ENCODE measurements at places on chromosomes 12 and 14. TPM values are rescaled to one million over a fixed set of nuclear protein-coding genes. Genes with fewer than 3 reads are reported as not detected.

GPR33 gene
- total RNA-seq = not detected

DNA sequence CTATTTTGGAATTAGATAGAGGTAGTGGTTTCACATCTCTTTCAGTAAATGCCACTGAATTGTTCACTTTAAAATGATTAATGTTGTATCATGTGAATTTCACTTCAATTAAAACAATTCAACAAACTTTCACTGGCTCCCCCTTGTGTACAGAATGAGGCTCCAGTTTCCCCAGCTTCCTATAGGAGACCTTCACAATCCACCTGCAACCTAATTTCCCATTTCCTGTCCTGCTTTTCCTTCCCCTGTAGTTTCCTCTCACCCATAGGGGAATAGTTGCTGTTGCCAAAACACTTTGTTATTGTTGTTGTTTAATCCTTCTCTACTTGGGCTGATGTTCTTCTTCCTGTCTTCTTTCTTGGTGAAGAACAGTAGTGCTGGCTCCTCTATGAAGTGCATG is 59.8 kb downstream of the NPAS3 start:
- no peak overlapping the region for H3K4me3 ChIP-seq
- H3K27me3 ChIP-seq = no peaks in the 10 kb centered on the region
- no peak for DNase-seq
- no peaks in the 10 kb centered on the region for H3K4me1 ChIP-seq
- H3K27ac ChIP-seq = no peak overlapping the region
- H3K36me3 ChIP-seq = no peaks in the 10 kb centered on the region

DNA sequence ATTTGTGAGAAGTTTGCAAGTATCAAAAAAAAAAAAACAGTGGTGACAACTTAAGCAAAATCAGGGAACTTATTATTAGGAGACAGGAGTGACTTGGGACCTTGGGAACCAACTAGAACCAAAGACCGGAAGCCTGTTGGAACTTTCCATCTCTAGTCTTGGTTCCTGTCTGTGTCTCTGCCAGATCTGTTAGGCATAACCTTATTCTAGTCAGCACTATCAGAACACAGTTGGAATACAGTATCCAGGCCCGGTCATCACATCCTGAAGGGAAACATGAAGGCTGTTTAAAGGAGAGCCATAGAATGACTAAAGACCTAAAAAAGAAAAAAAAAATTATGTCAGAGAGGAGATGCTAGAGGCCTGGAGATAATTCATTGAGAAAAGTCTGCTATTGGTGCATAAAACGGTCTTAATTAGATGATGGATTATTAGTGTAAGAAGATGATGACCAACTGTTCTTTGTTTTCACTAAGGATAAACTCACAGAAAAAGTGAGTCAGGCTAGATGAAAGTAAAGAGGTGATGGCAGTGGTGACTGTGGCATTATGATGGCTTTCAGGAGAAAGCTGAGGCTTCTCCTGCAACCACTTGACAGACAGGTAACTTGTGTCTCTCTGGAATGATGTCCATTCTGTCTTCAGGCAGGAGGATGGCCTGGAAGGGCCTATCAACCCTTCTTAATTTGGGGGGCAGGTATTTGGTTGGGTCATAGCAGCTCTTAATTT is 28.2 kb downstream of the DACT1 start:
- DNase-seq = no peak
- H3K36me3 ChIP-seq = no peaks in the 10 kb centered on the region
- H3K27ac ChIP-seq = no peak overlapping the region
- H3K4me1 ChIP-seq = no peaks in the 10 kb centered on the region
- H3K4me3 ChIP-seq = no peak overlapping the region

- H3K36me3 ChIP-seq = no peaks in the 10 kb centered on the region
- H3K4me3 ChIP-seq = no peak overlapping the region
- peak; percentile 93 for DNase-seq
- peaks cover 29% of the 10 kb centered on the region for H3K4me1 ChIP-seq
- H3K27ac ChIP-seq = peak overlapping the region; percentile 93
These were observed 26.4 kb upstream of the GPR132 start for GRCh38 chr14:105091517-105092170.

DNA sequence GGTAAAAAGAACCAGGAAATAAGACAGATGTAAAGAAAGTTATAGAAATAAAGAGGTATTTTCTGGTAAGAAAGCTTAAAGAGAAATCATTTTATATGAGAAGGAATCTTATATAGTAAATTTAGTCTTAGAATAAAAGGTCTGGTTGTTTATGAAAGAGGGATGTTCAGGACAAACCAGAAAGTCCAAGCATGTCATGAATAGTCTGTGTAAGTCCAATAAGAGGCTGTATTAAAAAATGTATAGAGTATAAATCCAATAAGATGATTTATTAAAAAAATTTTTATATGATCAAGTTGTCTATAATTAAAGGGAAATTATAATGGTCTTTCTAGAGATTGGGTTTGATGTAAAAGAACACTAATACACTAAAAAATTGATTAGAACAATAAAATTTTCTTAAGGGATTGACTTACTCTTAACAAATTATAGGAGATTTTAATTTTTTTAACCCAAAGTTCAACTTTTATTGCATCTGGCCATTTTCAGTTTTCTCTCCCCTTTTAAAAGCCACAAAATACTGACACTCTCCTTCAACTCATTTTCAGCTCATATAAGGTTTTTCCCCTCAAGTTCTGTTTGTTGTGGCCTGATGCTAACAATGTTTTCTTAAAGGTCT is 35.1 kb downstream of the ST8SIA1 start:
- no peaks in the 10 kb centered on the region for H3K4me1 ChIP-seq
- H3K36me3 ChIP-seq = no peaks in the 10 kb centered on the region
- H3K27ac ChIP-seq = no peak overlapping the region
- no peak overlapping the region for H3K4me3 ChIP-seq
- H3K27me3 ChIP-seq = no peaks in the 10 kb centered on the region

- no peak overlapping the region for H3K4me3 ChIP-seq
- H3K36me3 ChIP-seq = no peaks in the 10 kb centered on the region
- no peaks in the 10 kb centered on the region for H3K27me3 ChIP-seq
- no peak for DNase-seq
These were observed 144.2 kb downstream of the ESR2 start for GRCh38 chr14:64149921-64150320.

DNA sequence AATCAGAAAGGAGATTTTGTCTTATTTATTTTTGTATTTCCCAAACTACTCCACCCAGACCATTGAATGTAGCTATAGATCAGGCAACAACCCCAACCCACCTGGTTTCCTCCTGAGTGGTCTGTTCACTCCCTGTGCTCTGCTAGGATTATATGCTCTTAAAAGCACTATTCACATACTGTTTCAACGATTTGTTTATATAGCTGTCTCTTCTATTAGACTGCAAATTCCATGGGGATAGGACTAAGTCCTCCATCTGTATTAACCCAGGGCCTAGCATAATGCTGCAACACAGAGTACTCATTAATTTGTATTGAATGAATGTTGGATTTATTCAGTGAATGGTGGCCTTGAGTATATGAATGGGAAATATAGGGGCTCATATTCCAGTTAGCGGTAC is 307.6 kb downstream of the RAD51B start:
- H3K4me1 ChIP-seq = no peaks in the 10 kb centered on the region
- DNase-seq = no peak
- H3K36me3 ChIP-seq = no peaks in the 10 kb centered on the region

- no peak overlapping the region for H3K27ac ChIP-seq
- no peak overlapping the region for H3K4me3 ChIP-seq
- no peaks in the 10 kb centered on the region for H3K27me3 ChIP-seq
- no peaks in the 10 kb centered on the region for H3K36me3 ChIP-seq
These were observed 52.0 kb downstream of the HELB start for GRCh38 chr12:66354291-66354690.
